H1 (cell line): ENCODE measurements at places on chromosomes 11 and 22. TPM values are rescaled to one million over a fixed set of nuclear protein-coding genes. Genes with fewer than 3 reads are reported as not detected.

DNA sequence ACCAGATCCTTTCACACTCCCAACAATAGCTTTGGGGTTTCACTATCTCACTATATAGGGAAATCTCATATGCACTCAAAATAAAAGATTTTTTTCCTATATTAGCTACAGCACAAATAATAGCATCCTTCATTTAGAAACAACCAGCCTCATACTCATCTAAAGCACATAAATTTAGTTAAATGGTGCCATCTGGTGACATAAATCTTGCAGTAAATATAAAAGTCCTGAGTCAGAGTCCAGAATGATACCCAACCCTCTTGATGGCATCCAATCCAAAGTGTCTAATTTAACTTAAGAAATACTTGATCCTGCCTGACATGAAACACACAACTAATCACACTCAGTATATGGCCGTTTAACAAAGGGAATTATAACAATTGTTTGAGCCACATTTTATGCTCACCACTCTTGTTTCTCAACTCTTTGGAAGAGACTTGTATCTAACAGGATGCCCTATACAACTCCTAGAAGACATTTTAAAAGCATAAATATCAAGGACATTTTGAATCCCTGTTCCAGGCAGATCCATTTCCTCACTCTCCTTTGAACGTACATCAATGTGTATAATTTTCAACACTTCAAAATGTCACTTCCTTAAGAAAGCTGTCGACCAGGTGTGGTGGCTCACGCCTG is 36.2 kb downstream of the DLG2 start:
- no peak for DNase-seq

GRCh38 chr11:117834068-117834810 is 9.7 kb upstream of the FXYD2 start:
- DNase-seq, result no peak

GRCh38 chr11:78351193-78351592 is 66.4 kb downstream of the GAB2 start:
- DNase-seq, result no peak

DNA sequence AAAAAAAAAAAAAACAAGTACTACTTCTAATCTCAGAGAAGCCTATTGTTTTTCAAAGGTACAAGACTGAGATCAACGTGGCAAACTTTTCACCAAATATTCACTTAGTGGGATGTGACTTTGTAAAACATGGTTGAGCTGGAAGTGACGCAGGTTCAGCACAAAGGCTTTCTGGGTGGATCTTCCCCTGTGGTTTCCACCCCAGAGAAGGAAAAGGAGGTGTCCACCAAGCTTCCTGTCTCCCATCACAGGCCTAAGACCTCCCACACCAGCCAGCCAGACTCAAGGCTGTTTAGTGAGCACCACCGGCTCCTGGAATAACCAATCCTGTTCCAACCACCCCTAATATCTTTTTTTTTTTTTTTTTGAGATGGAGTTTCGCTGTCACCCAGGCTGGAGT is 5.7 kb downstream of the TMEM184B start:
- no peak for DNase-seq

DNA sequence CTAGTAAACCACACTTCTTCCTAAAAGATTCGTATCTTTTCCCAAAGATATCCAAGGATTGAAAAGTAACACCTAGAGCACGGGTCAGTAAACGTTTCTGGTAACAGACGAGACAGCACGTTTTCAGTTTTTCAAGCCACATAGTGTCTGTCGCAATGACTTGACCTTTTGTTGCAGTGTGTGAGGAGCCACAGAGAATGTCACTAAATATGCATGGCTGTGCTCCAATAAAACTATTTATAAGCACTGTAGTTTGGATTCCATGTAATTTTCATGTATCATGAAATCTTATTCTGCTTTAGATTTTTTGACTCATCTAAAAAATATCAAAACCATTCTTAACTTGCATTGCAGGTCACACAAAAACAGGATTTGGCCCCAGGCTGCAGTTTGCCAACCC is 18.3 kb upstream of the MICAL3 start:
- DNase-seq, result no peak

- no peak for DNase-seq
Observed at GRCh38 chr11:29773656-29774264, 243.1 kb downstream of the KCNA4 start.

DNA sequence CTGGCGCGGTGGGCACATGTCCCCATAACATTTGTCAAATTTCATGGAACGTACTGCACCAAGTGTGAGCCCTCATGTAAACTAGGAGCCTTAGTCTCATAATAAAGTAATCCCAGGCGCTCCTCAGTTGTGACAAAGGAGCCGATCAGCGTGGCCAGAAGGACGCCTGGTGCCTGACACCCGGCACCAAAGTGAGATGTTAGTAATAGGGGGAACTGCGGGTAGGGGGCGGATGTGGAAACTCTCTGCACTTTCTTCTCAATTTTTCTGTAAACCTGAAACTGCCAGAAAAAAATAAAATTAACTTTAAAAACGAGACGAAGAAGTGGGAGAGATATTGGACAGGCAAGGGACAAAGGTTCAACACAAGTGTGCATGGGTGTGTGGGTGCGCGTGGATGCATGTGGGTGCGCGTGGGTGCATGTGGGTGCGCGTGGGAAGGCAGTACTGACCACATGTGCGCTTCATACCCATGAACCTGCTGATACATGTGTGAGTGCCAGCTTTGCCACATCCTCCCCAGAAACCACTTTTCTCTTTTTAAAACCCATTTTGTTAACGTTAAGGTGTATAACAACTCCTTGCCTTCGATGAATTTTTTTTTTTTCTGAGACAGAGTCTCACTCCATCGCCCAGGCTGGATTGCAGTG is 55.4 kb upstream of the LINC01488 start:
- no peak for DNase-seq

DNA sequence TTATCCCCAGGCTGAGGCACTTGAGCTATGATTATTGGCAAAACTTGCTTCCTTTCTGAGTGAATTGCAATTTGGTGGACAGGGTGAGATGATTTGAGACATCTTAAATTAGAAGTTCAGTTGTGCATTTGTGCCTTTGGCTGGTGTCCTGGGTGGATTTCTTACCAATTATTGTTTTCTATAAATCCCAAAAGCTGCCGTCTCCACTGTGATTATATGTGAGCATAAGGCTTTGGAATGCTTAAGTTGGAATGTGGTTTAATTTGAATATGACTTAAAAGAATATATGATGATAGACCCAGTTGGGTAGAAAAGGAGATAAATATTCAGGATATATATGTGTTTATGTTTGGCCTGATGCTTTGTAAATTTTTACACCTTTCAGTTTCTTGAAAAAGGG is 70.0 kb downstream of the EXT2 start:
- DNase-seq, result no peak

The NDUFC2 gene
- total RNA-seq, result 216 and 218 TPM in 2 replicates

The TUB gene
- total RNA-seq, result 29.9 and 31.3 TPM in 2 replicates

The RASSF10 gene
- 1.5 and 1.8 TPM in 2 replicates for total RNA-seq

GRCh38 chr11:130160498-130161155 is 1.0 kb downstream of the ST14 start:
- DNase-seq, result no peak

GRCh38 chr22:30444632-30445437 is 19.3 kb downstream of the MTFP1 start:
- peak; percentile 59 for DNase-seq

DNA sequence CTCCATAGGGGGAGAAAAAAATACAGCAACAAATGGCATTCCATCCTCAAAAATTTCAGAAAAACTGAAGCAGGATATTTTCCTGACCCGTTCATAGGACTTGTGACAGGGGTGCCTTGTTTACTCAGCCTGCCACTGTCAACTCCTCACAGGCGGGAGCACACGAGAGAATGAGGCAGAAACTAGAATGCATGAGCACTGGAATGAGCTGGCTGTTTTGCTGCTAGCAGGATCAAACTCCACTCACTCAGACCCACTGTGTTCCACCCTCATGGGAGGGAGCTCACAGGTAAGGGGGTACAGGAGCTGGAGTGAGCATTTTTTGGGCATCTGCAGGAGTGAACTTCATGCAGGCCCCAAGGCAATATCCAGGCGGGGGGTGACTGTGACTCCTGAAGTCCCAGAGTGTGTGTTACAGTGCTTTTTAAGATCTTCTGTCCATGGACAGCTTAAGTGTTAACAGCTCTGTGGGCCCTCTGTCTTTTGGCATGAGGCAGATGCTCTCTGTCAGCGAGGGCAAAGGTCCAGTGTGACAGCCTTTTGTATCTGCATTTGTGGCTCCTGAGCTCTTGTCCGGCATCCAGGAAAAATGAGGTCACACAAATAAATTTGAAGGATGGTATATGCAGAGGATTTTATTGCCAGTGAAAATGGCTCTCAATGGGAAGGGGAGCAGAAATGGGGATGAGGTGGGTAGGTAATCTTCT is 905.7 kb upstream of the TENM4 start:
- no peak for DNase-seq
